Natural killer cell treated with Interleukin-12 subunit alpha and Interleukin-12 subunit beta and Interleukin-15 and Interleukin-18, amount 100 ng/mL, for 72 hours (primary cell): ENCODE measurements at places on chromosomes 13 and 19. TPM values are rescaled to one million over a fixed set of nuclear protein-coding genes. Genes with fewer than 3 reads are reported as not detected.

DNA sequence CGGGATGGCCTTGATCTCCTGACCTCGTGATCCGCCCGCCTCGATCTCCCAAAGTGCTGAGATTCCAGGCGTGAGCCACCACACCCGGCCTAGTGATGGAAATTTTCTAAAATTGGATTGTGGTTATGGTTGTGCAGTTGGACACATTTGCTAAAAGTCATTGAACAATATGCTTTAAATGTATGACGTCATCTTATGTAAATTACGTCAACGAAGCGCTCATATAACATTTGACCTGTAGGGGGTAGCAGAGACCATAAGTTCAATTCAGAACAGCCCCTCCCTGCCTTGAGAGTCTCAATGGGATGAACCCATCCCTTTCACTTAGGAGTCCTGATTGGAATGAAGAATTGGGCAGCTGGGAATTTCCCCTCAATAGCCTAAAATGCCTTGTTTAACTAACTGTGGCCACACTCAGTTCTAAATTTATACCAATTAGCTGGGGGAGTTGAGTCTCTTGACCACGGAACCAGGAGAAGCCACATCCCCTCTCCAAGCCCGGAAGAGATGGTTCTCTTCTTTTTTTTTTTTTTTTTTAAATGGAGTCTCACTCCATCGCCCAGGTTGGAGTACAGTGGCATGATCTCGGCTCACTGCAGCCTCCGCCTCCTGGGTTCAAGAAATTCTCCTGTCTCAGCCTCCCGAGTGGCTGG lies 15.2 kb upstream of the TLE6 start:
- peak; percentile 75 for DNase-seq
- peak overlapping the region; percentile 35 for H3K27ac ChIP-seq
- H3K36me3 ChIP-seq = no peaks in the 10 kb centered on the region
- no peaks in the 10 kb centered on the region for H3K27me3 ChIP-seq
- H3K4me1 ChIP-seq = no peaks in the 10 kb centered on the region

- no peak overlapping the region for H3K27ac ChIP-seq
- no peaks in the 10 kb centered on the region for H3K36me3 ChIP-seq
- DNase-seq = no peak
- no peak overlapping the region for H3K4me3 ChIP-seq
Measured at GRCh38 chr13:102317593-102317992, 84.3 kb downstream of the FGF14 start.

DNA sequence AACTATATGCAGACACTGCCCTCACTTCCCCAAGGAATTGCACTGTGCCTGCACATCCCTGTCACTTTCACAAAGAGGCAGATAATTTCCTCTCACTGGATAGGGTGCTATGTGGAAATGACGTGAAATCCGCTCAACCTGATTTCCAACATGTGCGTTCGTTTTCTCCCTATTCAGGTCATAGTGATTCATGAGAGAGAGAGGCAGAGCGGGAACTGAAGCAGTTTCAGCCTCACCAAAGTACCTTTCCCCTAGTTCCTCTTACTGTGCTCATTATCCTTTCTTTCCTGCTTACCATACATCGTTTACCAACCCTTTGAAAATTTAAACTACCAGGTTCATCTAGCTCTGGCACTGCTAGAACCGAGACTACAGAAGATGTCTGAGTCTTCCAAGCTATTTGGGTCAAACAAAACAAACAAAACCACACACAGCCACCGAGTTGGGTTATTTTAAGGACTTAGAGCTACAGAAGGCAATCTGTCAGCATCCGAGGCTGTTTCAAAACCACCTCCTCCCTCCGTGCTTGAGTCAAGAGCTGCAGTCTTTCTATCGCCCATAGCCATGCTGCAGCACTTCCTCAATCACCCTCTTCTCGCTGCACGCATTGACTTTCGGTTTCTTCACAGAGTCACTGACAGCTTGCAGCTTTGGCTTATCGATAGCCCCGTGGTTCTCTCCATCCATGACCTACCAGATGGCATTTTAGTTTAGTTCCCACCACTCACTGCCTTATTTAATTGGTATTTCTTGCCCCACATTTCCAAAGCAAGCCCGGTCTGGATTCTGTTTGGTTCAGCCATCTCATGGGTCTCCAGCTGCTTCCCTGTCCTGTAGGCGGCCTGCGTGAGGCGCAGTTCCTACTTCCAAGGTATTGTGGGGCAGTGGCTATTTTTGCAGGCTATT lies 1395.8 kb downstream of the EFNB2 start:
- peak overlapping the region; percentile 97 for H3K27ac ChIP-seq
- H3K27me3 ChIP-seq = no peaks in the 10 kb centered on the region
- no peaks in the 10 kb centered on the region for H3K36me3 ChIP-seq
- H3K4me1 ChIP-seq = peaks cover 19% of the 10 kb centered on the region
- peak; percentile 71 for DNase-seq

GRCh38 chr19:40423938-40424337 lies 1.9 kb downstream of the SERTAD1 start:
- peaks cover 28% of the 10 kb centered on the region for H3K4me1 ChIP-seq
- no peaks in the 10 kb centered on the region for H3K27me3 ChIP-seq
- peak overlapping the region; percentile 100 for H3K4me3 ChIP-seq

DNA sequence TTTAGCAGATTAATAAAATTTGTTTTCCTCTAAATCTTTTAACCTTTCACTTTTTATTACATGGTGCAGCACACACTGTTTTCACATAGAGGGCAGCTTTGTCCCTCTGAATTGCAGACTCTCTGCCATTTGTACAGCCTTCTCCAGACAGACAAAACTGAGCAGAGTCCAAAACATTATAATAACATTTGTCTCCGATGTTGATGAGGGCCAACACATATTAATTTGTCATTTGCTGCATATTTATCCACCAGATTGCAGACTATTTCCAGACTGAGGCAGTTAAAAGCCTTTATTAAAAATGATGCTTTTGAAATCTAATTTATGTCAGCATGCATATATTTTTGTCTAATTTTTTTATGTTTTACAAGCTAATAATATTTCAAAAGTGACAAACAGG lies 1251.9 kb upstream of the SLC10A2 start:
- no peak overlapping the region for H3K27ac ChIP-seq
- no peaks in the 10 kb centered on the region for H3K27me3 ChIP-seq
- H3K4me1 ChIP-seq = no peaks in the 10 kb centered on the region
- H3K36me3 ChIP-seq = no peaks in the 10 kb centered on the region

DNA sequence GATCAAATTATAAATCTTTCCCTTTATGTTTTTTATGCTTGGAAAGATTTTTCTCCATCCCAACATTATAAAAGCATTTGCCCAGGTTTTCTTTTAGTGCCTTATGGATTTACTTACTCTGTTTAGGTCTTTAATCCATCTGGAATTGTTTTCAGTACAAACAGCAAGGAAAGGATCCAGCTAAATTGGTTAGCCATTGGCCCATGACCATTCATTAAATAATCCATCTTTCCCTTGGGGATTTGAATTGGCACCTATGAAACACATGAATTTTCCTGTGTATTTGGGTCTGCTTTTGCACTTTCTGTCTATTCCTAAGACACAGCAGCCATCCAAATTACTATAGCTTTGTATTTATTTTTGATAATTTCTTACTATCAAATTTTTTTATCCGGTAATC lies 28.8 kb upstream of the SHKBP1 start:
- H3K27me3 ChIP-seq = peaks cover 31% of the 10 kb centered on the region
- no peak for DNase-seq
- H3K27ac ChIP-seq = no peak overlapping the region
- no peak overlapping the region for H3K4me3 ChIP-seq
- no peaks in the 10 kb centered on the region for H3K36me3 ChIP-seq

DNA sequence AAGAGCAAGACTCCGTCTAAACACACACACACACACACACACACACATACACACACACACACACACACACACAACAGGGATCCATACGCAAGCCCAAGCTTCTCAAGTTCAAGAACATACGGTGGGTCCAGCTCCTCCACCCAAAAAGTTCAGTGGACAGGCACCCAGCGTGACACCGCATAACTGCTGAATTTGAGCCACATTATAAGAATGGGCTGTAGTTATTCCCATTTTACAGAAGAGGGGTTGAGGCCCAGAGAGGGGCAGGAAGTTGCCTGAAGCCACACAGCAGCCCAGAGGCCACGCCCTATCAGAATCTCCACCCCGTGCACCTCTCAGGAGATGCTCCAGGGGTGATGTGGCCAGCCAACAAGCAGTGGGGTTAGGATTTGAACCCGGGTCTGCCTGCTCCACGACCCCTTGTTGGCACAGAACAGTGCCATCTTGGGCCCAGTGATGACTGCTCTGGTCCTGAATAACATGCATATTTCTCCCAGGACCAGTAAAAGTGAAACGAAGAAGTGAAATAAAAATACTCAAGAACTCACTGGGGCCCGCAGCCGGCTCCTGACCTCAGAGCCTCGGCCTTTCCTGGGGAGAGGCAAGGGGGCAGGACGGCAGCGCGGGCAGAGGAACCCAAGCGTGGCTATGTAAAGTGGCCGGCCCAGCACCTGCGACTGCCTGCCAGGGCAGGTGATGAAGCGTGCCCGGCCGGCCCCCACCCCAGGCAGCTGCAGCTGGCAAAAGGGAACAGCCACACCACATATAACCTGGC lies 61.9 kb downstream of the AP1M1 start:
- no peak for DNase-seq
- H3K36me3 ChIP-seq = peaks cover 6% of the 10 kb centered on the region
- H3K4me1 ChIP-seq = peaks cover 44% of the 10 kb centered on the region
- peak overlapping the region; percentile 54 for H3K4me3 ChIP-seq

DNA sequence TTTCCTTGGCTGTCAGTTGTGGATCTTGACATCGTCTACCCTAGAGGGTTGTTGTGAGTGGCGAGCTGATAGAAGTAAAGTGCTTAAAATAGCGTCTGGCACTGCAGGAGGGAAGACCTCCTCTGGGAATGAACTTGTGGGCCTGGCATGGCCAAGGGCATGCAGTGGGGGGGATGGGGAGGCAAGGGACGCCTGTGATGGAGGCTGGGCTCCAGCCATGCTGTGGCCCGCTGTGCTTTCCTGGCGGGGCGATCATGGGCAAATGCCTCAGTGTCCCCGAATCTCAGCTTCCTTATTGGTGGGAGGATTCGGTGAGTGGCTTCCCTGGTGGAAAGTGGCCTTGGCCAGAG lies 10.7 kb downstream of the CARM1 start:
- peaks cover 18% of the 10 kb centered on the region for H3K4me1 ChIP-seq
- no peaks in the 10 kb centered on the region for H3K27me3 ChIP-seq
- DNase-seq = no peak
- no peaks in the 10 kb centered on the region for H3K36me3 ChIP-seq

DNA sequence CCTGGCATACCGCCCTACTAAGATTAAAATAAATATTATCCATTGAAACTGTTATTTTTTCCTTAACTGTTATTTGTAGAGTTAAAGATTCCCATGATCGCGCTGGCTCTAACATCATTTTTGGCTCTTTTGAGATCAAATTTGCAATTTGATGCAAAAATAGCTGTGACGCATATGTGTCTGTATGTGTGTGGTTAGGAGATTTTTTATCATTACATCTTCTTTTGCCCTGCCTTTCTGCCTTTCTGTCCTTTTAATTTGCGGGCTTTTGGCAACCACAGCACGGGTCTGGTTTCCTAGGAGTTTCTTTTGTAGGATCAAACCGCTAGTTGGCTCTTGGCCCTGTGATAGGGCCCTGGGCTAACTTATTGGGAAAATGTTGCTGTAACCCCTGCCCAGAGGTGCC lies 37.3 kb upstream of the ALOX5AP start:
- H3K36me3 ChIP-seq = no peaks in the 10 kb centered on the region
- DNase-seq = no peak
- no peak overlapping the region for H3K27ac ChIP-seq

- H3K27me3 ChIP-seq = peaks cover 3% of the 10 kb centered on the region
- no peak overlapping the region for H3K27ac ChIP-seq
- no peaks in the 10 kb centered on the region for H3K4me1 ChIP-seq
Measured at GRCh38 chr13:35498231-35498630, 21.7 kb upstream of the MAB21L1 start.

DNA sequence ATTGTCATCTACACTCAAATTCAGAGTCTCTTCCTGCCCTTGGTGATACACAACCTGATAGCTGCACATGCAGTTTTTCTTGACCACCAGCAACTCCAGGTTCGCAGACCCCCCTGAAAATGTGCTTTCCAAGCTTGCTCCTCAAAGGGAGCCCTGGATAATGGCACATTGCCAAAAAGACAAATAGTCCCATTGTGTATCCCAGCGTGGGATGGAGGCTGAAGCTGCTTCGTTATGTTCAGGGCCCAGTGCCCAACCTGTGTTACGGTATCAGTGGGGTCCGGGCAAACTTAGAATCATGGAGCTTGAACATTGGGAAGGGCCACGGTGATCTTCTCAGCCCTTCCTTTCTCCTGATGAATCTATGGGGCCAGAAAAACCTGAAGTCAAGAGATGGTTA lies 173.0 kb downstream of the TEX29 start:
- H3K27ac ChIP-seq = no peak overlapping the region
- DNase-seq = no peak
- H3K4me1 ChIP-seq = no peaks in the 10 kb centered on the region

- H3K27me3 ChIP-seq = no peaks in the 10 kb centered on the region
- peak overlapping the region; percentile 97 for H3K4me3 ChIP-seq
- H3K4me1 ChIP-seq = peaks cover 34% of the 10 kb centered on the region
- H3K27ac ChIP-seq = peak overlapping the region; percentile 96
- H3K36me3 ChIP-seq = no peaks in the 10 kb centered on the region
Measured at GRCh38 chr13:42270857-42271215, 1.1 kb upstream of the AKAP11 start.

GRCh38 chr13:60074397-60074796 lies 89.3 kb downstream of the DIAPH3 start:
- no peaks in the 10 kb centered on the region for H3K4me1 ChIP-seq
- H3K4me3 ChIP-seq = no peak overlapping the region
- H3K36me3 ChIP-seq = peaks cover 5% of the 10 kb centered on the region

DNA sequence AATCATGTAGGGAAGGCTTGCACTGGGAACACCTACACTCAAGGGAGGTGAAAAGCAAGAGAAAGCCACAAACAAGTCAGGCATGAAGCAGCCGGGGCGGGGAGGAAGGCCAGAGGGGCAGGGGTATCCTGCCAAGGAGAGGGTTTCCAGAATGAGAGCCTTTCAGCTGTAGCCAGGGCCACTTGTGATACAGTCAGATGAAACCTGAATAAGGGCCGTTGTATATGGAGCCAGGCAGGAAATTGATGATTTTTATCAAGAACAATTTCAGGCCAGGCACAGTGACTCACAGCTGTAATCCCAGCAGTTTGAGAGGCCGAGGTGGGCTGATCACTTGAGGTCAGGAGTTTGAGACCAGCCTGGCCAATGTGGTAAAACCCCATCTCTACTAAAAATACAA lies 4.4 kb downstream of the TRPM4 start:
- DNase-seq = no peak
- peaks cover 4% of the 10 kb centered on the region for H3K4me1 ChIP-seq
- no peak overlapping the region for H3K4me3 ChIP-seq
- no peaks in the 10 kb centered on the region for H3K36me3 ChIP-seq
- H3K27me3 ChIP-seq = peaks cover 22% of the 10 kb centered on the region

- no peaks in the 10 kb centered on the region for H3K27me3 ChIP-seq
- no peak overlapping the region for H3K27ac ChIP-seq
- no peaks in the 10 kb centered on the region for H3K36me3 ChIP-seq
- no peak overlapping the region for H3K4me3 ChIP-seq
- no peaks in the 10 kb centered on the region for H3K4me1 ChIP-seq
Measured at GRCh38 chr13:97573011-97573410, 139.0 kb downstream of the RAP2A start.

- DNase-seq = no peak
- H3K27ac ChIP-seq = no peak overlapping the region
- H3K4me1 ChIP-seq = no peaks in the 10 kb centered on the region
- H3K4me3 ChIP-seq = no peak overlapping the region
- H3K36me3 ChIP-seq = no peaks in the 10 kb centered on the region
- peaks cover 30% of the 10 kb centered on the region for H3K27me3 ChIP-seq
Measured at GRCh38 chr13:31105020-31105795, 56.5 kb downstream of the HSPH1 start.

The CCDC194 gene
- total RNA-seq = 4.4 TPM

The CEACAM7 gene
- total RNA-seq = not detected

The MIA gene
- total RNA-seq = 1.1 TPM

The IL11 gene
- total RNA-seq = not detected

The CADM4 gene
- total RNA-seq = 0.59 TPM

The EPSTI1 gene
- total RNA-seq = 29.6 TPM
